ENCODE measurements at places on chromosomes 1 and 21.

DNA sequence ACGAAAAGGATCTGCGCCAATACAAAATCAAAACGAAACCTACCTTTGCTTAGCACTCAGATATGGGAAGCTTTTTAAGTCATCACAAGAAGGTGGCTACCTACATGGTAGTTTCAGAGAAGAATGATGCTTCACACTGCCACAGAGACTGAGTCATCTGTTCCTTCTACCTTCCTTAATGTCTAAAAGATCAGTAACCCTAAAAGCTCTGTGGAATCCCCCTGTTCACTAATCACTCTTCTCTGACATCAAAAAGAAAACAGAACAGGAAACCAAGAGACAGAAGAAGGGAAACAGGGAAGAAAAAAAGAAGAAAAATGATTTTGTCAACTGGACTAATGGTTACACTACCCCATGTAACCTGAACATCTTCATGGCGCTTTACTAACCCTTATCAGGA, 177.2 kb downstream of the SMYD3 start:
- DNase-seq = no peak

DNA sequence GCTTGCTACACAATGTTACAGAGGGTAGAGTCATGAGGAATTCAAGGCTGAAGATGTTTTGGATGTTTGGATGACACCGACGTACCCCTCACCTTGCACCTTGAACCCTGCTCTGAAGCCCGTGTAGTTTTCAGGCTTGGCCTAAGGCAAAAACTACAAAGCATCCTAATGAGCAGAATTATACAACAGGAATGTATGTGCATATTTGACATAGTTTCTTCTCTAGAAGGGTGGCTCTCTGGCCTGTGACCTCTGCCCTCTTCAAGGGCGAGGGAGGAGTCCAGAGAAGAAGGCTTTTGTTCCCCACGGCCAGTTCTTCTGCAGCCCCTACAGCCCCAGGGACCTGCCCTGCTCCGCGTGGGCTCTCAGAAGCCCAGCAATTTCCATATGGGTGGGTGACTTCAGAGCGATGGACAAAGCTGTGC, 43.3 kb downstream of the L1TD1 start:
- no peak for DNase-seq

DNA sequence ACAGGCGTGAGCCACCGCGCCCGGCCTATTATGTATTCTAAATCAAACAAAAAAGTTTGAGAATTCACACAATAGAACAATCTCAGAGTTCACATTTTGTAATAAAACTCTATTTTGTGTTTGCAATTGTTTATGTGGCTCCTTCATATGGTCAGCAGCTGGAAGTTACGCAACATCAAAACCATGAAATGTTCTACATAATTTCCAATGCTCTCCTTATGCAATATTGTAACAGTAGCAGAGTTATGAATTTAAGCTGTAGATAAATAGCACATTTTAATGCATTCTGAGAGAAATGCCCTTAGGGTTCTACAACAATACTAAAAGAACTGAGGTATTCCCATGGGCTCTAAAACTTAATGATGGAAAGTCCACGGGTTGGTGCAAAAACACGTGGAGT, 62.3 kb upstream of the COL11A1 start:
- no peak for DNase-seq

GRCh38 chr1:48944811-48945210, 168.1 kb upstream of the BEND5 start:
- no peak for DNase-seq

GRCh38 chr1:59871746-59872145, 54.8 kb downstream of the CYP2J2 start:
- no peak for DNase-seq

DNA sequence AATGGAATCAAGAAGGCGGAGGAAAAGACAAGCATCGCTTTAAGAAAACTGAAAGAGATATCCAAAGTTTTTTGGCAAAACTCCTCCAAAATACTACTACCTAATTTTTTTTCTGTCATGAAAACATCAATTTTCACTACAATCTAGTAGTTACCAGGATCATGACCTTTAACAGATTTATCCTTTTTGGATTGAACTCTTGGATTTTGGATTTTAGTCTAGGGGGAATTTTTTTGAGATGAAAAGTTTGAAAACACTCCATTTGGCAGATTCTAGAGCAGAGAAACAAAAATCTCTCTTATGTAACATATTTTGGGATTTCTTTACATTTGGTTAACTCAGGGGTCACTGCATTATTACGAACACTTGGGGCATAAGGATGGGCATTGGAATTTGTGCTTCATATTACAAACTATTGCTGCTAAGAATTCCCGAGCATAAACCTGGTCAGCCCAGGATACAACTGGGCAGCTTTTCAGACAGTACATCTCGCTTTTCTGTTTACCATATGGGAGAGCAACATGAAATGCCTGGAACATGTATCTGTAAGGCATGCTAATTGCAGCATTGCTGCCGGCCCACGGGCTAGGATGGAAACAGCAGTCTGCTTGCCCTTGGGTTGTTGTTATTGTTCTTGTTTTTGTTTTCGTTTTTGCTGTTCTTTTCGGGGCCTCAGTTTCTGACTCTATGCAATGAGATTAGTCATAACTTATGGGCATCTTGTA, 264.3 kb downstream of the RHOU start:
- no peak for DNase-seq

DNA sequence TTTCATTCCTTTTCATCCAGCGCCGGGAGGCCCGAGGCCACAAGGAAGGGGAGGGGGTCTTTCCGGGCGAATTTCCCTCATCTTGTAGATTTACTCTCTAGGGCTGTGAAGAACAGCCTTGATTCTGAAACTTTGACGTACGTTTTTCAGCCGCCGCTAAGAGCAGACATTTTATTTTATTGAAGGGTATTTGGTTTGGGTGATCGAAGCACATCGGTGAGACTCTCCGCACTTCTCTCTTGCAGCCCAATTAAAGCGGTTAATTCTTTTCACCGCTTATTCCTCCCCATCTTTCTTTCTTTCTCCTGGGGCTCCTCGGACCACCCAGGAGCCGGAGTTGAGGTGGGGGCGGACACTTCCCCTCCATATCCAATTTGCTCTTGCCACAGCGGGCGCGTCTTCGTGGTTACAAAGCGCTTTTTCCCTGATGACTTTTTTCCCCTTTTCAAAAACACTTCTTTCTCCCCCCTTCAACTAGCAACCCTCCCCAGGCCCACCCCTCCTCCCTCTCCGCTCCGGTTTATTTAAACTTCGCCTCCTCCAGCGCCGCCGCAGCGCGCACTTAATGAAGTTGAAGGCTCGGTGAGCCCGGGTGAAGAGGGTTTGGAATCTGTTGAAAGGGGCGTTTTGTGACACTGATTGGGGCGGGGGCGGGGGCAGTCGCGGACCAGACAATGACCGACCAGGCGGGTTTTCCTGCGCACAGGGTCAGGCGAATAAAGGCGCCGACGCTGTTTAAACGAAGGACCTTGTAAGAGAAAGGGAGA, 5.9 kb downstream of the FOXD2 start:
- no peak for DNase-seq

- no peak for DNase-seq
Measured at GRCh38 chr21:26795866-26796329, 49.3 kb downstream of the ADAMTS1 start.

DNA sequence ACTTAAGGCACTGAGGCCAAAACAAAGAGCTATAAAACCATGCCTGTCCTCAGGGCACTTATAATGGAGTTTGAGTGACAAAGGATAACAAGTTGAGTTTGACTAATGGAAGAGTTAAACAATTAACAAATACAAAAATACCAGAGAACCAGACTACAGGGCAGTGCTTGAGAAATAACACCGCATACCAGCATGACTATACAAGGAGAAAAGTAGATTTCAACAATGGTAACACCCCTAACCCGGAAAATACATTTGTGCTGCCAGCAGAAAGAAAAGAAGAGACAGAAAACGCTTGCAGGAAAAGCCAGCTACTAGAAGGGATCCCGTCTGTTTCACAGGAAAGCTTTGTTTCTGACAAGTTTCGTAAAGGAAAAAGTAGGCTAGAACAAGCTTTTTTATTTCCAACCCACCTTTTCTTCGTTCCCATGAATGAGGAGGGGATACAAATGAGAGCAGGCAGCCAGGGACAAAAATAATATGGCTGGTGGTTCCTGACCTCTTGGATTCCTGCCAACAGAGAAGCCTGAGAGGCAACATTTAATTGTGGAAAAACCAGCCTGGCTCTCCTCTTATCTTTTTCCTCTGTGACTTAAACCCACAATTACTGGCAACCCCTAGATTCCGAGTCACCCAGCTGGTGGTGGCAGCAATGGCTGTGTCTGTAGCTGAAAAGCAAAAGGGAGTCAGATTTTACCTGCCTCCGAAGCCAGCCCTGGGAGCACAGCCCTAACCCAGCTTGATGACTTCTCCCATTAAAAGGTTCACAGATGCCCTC, 56.5 kb downstream of the WLS start:
- DNase-seq = no peak

DNA sequence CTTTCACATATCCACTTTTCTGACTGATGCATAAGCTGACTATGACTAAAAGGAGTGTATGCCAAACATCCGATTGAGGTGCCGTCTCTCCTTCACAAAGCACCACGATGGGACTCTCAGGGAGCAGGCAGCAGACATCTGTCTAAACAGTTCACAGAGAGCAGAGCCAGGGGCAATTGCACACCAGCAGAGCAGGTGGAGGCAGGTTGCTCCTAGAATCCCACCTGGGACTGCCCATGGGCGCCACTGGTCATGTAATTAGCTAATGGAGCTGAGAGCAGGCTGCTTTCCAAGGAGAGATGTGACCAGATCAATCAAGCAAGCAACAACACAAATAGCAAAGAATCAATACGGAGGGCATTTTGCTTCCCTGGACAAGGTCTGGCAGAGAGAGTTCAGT, 30.5 kb upstream of the COA6 start:
- no peak for DNase-seq

DNA sequence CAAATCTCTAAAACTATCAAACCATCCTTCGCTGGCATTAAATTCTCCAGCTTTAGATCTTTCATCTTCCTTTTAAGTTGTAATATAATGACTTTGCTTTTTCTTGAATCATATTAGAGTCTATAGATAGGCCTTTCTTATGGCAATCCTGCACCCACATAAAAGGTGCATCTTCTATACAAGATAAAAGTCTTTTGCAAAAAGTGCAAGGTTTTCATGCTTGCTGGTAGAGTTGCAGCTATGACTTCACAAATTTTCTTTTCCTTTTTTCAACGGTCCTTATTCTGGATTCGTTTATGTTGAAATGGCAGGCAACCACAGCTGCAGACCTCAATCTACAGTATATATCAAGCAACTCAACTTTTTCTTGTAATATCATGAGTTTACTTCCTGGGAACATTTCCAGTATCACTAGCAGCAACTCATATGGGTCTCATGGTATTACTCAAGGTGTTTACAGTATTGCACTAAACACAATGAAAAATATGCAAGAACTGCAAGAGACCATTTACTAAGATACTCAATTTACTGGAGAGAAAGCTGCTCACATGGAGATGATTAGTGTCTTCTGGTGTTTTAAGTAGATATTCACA, 22.1 kb downstream of the OMA1 start:
- DNase-seq = no peak

GRCh38 chr1:191699343-191699742, 458.9 kb upstream of the RGS18 start:
- DNase-seq = no peak

DNA sequence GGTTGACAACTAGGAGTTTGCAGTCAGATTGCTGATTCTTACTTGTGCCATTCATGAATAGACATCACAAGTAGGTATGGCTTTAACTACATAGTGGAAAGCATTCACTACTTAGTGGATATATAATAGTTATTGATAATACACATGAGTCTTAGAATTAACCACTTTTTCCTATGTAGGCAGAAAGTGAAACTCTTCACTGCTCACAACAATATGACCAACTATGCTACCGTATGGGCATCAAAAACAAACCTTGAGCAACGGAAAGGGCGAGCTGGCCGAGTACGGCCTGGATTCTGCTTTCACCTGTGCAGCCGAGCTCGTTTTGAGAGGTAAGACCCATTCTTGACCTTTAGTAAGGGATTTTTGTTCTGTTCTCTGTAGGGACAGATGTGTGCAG, 38.7 kb downstream of the DHX9 start:
- DNase-seq = no peak

GRCh38 chr1:165988275-165988674, 160.9 kb downstream of the UCK2 start:
- no peak for DNase-seq

DNA sequence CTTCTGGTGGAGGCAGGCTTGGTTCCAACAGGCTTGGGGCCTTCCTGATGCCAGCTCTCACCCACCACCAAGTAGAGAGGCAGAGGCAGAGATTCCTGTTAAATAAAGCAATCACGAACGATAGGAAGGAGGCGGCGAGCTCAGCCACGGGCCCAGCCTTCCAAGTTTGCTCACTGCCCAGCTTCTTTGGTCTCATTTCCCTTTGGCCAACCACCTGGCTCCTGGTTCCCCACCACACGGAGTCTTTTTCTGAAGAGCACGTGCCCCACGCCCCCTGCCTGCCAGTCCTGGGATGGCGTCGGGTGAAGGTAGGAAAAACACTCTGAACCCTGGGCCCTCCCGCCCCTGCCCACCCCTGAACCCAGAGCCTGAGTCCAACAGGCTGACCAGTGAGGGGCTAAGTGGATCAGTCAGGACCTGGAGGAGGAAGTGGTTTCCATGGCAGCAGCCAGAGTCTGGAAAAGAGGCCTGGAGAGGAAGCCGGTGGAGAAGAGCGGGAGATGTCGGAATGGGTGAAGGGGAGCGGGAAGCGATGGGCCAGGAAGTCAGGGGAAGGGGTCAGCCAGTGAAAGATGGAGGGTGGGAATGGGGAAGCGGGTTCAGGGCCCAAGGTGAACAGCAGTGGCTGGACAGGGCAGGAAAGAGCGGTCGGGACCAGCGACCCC, 158.2 kb upstream of the KLHDC7A start:
- no peak for DNase-seq

- DNase-seq = peak; percentile 78
Measured at GRCh38 chr21:42845296-42845965, 33.9 kb downstream of the WDR4 start.

DNA sequence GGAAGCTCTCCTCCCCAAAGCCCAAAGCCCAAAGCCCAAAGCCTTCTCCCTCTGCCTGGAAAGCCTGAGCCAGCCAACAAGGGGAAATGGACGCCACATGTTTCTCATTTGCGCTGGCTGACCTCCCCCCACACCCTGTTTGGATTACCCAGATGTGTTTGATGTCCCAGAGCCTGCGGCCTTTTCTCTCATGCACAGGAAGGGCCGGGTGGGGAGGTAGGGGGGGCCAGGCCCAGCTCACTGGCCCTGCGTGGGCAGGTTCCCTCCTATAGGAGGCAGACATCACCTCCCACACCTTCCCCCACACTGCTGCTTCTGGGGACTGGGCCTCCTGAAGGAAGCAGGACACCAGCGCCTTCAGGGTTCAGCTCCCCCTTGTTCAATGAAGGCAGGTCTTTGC, 116.3 kb downstream of the NAV1 start:
- no peak for DNase-seq

- DNase-seq = no peak
Measured at GRCh38 chr21:28256420-28256831, 736.3 kb downstream of the LTN1 start.

DNA sequence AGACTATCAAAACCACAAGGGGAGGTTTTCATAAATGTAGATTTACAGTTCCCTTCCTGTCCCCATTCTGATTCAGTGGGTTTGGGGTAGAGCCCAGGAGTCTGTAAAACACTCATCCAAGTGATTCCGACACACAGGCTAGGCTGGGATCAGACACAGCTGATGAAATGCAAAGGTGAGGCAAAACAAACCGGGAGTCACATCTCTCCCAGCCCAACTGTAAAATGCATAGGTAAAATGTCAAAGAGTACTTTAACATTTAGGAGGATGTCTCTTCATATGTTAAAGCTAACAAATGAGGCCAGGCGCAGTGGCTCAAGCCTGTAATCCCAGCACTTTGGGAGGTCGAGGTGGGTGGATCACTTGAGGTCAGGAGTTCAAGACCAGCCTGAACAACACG, 45.0 kb downstream of the ZNF281 start:
- no peak for DNase-seq

- DNase-seq = no peak
Measured at GRCh38 chr1:54168206-54168965, 15.6 kb upstream of the CDCP2 start.

Data from cardiac septum (tissue), 1 donor.